ENCODE measurements at places on chromosomes 16 and 17.

GRCh38 chr17:61411261-61412142, 11.9 kb downstream of the TBX2 start:
- DNase-seq = no peak

DNA sequence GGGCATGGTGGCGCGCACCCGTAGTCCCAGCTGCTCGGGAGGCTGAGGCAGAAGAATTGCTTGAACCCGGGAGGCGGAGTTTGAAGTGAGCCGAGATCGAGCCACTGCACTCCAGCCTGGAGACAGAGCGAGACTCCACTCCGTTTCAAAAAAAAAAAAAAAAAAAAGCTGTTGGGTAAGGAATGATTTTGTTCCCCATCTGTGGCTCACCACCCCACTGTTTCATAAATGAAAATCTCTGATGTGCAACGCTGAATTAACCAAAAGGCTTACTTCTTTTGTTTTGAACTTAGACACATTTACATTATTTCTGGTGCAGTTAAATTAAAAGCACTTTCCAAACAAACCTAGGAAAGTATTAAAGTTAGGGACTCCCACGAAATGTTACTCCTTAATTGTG, 1.2 kb upstream of the METTL9 start:
- no peak for DNase-seq

DNA sequence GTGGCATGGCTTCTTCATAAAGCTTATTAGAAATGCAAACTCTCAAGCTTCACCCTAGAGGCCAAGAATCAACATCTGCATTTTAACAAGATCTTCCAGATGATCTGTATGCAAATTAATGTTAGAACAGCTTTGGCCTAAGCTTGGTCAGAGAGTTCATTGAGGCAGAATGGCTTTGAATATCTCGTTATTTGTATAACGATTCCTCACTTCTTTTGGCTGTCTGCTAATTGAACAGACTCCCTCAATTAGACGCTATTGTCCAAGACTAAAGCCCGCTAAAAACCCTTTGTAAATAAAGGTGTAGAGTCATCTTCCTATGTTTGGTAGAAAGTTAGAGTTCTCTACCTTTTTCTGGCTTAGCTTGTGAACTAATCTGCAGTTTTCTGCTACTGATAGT, 1453.7 kb downstream of the CDH8 start:
- no peak for DNase-seq

DNA sequence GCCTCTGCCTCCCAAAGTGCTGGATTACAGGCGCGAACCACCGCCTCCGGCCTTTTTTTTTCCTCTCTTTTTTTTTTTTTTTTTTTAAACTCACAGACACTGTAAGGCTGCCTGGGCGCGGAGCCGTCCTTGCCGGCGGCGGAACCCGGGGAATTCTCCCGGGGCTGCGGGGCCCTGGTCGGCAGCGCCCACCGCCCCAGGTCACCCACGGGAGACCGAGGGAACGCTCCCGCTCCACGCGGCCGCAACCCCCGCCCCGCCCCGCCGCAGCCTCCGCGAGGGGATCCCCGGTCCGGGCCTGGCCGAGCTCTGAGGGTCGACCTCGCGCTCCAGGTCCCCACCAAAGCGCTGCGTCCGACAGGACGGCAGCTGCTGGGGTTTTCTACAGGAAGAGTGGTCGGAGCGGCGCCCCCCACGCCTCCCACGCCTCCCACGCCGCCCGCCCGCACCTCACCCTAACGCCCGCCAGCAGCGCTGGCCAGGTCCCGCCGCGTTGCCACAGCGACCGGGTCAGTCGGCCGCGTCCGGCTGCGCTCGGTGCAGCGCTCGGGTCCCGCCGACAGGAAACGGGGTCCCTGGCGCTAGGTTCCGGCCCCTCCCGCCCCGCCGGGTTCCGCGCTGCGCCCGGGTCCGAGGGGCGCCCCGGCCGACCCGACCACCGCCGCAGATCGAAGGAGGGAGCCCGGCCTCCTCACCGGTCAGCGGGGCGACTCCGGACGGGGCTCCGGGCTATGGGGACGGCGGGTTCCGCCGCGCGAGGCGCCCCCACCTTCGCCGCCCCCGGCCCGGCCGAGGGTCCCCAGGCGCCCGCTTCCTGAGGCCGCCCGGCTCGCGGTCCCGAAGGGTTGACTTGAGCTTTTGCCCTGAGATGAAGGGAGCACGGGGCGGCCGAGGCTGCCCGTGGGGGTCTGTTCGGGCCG, at the start of gene CCDC57:
CCDC57 (minus strand) TSS at position 512 of the 920 bp plus-strand sequence. CDS start 10,898 bp downstream, outside the sequence.
- peak; percentile 91 for DNase-seq

DNA sequence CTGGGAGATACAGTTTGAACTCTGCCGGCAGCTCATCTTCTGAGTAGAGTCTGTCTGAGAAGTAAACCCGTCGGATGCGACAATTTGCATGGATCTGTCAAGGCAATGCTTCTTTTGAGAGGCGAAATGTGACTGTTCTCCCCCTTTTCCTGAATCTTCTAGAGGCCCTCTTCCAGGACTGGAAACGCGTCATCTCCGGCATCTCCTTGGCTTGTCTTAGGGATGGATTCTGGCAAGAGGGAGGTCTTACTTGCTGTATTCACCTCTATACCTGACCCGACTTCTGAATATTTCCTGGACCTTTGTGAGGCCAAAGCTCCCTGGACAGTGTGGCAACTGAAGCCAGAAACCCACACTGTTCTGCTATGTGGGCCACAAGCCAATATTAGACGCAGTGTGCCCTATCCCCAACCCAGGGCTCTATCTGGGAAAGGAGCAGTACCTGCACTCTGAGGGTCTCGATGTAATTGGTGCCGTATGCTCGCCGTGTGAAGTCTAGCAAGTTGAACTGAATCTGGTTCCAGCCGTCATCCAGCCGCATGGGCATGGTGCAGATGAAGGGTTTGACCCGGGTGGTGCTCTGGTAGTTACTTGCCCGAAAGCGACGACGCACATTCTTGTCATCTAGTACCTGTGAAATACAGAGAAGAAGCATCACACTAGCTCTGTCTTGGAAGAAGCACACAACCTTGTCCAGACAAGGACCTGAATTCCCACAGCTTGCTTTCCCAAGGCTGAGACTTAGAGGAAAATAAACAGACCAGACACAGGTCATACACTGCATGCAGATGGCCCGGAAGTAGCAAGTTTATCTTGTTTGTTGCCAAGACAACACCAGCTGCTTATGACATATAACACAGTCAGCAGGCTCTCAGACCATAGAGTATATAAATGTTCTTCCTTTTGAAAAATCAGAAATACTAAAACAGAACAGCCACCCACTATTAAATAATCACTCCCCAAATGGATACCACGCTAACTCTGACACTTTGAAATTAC, 14.1 kb downstream of the CFAP20 start:
- DNase-seq = no peak

DNA sequence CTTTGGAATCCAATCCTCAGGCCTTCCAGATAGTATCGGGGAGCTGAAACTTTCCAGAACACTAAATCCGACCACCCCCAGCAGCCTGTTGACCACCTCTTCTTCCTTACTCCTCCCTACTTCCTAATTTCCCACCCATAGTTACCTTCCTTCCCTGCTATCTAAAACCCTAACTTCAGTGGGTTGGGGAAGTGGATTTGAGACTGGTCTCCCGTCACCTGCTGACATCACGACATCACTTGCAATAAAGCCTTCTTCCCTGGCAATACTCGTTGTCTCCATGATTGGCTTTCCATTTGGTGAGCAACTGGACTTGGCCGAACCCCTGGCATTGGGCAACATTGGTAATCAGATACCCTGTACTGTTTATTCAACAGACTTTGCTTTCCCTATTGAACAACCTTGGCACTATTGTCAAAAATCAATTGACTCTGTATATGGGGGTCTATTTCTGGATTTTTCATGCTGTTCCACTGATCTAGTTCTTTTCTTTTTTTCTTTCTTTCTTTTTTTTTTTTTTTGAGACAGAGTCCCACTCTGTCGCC, 11.8 kb upstream of the FOXK2 start:
- DNase-seq = no peak

GRCh38 chr16:15484662-15485061, 50.3 kb downstream of the BMERB1 start:
- DNase-seq = no peak

- no peak for DNase-seq
Observed at GRCh38 chr17:46071796-46072195, 72.7 kb downstream of the STH start.

Data from GM12865 (cell line).